ENCODE measurements at places on chromosomes 12 and 14.

GRCh38 chr12:15852383-15852782, 29.8 kb upstream of the STRAP start:
- DNase-seq = peak; percentile 74

DNA sequence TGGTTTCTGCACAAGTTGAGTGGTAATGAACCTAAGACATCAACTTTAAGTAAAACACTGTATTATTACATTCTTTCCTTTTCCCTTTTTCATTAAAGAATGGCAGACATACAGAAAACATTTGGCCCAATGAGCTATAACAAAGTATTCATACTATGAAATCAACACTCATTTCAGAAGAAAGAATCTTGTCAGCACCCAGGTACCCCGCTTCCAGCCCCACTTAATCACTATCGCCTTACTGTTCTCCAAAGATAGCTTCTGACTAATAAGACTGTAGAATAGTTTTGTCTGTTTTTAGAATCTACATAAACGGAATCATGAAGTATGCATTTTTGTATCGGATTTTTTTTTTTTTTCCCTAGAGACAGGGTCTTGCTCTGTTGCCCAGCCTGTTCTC, 9.5 kb downstream of the CNTN1 start:
- no peak for DNase-seq

DNA sequence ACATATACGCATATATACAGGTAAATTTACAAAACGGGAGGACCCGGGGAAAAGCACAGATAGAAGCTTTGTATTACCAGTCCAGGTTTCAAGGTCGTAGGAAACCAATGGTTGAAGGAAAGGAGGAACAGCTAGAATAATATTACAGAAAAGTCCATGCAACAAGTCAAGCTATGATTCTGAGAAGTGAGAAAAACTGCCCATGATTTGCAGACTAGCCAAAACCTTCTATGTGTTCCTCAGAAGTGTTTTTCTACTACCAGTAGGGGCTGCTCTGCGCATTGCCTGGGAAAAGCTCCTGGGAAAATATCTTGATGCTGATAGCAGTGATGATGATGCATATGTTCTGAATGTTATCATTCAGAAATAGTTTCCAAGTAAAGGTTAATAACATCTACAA, 2.2 kb downstream of the PDZRN4 start:
- no peak for DNase-seq

DNA sequence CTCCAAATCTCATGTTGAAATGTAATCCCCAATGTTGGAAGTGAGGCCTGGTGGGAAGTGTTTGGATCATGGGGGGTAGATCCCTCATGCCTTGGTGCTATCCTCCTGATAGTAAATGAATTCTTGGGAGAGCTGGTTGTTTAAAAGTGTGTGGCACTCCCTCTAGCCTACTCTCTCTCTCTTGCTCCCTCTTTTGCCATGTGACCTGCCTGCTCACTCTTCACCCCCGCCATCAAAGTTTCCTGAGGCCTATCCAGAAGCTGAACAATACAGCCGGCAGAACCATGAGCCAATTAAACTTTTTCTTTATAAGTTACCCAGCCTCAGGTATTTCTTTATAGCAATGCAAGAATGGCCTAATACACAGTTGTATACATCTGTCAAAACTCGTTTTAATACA, 62.5 kb downstream of the BCL2L14 start:
- no peak for DNase-seq

- no peak for DNase-seq
Observed at GRCh38 chr12:53722450-53723041, 4.7 kb downstream of the CALCOCO1 start.

- DNase-seq = peak; percentile 56
Observed at GRCh38 chr12:110312581-110313360, 31.7 kb downstream of the ATP2A2 start.

- DNase-seq = peak; percentile 66
Observed at GRCh38 chr12:11607313-11608081, 42.0 kb upstream of the ETV6 start.

GRCh38 chr14:70722418-70722817, 80.7 kb downstream of the TTC9 start:
- no peak for DNase-seq

GRCh38 chr12:49131894-49132461, 783 bp upstream of the TUBA1B start:
- DNase-seq = peak; percentile 65

DNA sequence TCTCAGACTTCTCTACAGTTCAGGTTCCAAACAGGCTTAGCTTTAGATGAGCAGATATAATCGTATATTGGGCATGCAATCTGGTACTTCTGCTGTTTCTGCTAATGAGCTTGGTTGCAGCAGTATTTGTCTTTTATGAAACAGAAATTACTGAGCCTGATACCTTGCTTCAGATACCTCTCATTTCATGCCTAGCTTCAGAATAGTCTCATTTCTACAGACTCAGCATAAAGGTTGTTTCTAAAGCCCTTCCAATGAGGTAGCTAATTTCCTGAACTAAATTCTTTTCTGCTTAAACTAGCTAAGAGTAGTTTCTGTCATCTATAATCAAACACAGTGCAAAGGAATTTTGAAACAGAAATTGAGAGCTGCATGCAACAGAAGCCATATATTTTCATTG, 275.0 kb upstream of the KITLG start:
- no peak for DNase-seq

DNA sequence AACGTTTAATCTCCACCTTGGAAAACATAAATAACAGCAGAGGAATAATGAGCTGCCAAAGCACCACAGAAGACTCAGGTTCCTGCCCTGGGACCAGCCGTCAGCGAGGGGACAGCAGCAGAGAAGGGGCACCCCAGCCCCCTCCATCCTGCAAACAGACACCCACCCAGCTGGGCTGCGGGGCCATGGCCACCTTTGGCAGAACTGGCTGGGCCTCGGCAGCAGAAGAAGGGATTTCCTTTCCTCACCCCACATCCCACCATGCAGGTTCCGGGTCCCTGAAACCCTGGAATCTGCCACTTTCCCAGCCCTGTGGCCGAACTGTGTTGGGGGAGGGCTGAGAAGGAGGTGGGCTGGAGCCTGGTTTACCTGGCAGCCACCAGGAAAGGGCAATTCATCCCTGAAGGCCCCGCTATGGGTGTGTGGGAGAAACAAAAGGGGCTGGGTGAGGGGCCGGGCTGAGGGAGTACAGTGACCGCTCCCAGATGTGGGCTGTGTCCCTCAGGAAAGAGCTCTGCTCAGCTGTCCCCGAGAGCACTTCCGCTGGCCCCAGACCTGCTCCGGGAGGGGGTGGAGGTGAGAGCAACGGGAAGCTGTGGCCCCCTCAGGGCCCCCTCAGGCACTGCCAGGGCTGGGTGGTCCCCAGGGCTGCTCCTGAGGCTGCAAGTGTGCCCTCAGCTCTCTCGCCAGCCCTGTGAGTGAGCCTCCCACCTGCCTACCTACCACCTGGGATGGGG, 3.8 kb downstream of the PGF start:
- no peak for DNase-seq

DNA sequence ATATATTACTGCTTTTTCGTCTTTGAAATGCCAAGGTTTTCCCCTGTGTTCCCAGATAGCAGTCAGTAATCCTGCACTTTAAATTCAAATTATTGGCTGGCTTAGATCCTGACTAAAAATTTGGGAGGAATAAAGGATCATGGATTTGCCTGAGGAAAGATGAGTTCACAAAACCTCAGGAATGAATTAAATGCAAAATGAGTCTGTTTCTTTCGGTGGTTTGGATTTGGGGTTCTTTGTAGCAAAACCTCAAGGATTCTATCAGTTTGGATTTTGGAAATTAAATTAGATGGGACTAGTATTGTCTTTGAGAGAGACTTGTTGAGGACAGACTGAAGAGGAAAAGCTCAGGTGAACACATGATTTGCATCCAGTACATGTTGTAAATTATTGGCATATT, 36.1 kb downstream of the PPFIBP1 start:
- DNase-seq = no peak

DNA sequence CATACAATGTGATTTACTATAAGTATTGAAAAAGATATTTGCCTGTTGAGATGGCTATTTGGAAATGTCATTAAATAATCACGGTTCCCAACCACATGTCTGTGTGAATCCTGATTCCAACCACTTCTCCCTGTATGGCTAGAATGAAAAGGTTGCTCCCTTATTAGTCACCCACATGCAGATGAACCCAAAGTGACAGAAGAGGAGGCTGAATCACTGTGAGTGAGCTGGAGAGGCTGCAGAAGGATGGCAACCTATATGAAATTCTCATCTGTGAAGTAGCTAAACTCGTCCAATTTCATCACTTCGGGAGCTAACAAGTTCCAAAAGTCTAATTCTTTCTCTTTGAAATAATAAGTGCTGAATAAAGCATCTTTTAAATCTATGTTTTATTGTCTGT, 300.5 kb downstream of the PRKD1 start:
- peak; percentile 7 for DNase-seq

- DNase-seq = no peak
Observed at GRCh38 chr14:95290021-95290420, 29.7 kb downstream of the CLMN start.

- DNase-seq = no peak
Observed at GRCh38 chr14:75484711-75485429, 37.4 kb upstream of the BATF start.

GRCh38 chr12:120817559-120818330, 86.4 kb downstream of the SPPL3 start:
- no peak for DNase-seq

GRCh38 chr12:101599311-101599710, 4.5 kb downstream of the MYBPC1 start:
- DNase-seq = no peak

GRCh38 chr12:14567351-14568162, at the start of gene PLBD1:
TSS of gene PLBD1 (minus strand) at chr12:14567883. CDS start at chr12:14567696, 187 bp downstream.
- DNase-seq = peak; percentile 52

GRCh38 chr14:20848955-20849570, 42.1 kb upstream of the RNASE3 start:
- no peak for DNase-seq

GRCh38 chr14:101932673-101933072, 31.7 kb upstream of the DYNC1H1 start:
- DNase-seq = no peak

DNA sequence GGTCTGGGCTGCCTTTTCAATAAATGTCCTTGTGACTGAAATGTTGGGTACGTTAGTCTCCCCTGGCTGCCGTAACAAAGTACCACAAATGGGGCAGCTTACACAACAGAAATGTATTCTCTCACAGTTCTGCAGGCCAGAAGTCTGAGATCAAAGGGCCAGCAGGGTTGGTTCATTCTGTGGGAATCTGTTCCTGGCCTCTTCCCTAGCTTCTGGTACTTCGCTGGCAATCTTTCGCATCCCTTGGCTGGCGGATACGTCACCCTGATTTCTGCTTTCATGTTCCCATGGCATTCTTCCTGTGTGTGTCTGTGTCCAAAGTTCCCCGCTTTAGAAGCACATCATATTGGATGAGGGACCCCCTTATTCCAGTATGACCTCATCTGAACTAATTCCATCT, 95.8 kb upstream of the NCOR2 start:
- peak; percentile 46 for DNase-seq

- no peak for DNase-seq
Observed at GRCh38 chr12:107501681-107502080, 183.9 kb upstream of the PWP1 start.

DNA sequence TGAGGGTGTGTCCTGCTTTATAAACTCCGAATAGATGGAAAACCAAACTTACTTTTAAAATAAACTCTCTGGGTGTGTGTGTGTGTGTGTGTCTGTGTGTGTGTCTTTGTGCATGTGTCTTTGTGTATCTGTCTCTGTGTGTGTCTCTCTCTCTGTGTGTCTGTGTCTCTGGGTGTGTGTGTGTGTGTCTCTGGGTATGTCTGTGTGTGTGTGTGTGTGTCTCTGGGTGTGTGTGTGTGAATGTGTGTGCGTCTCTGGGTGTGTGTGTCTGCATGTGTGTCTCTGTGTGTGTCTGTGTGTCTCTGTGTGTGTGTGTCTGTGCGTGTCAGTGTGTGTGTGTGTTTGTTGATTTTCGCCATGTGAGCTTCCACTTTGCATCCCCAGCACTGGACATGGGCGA, 9.2 kb downstream of the RAN start:
- no peak for DNase-seq

GRCh38 chr12:28248555-28249145, 58.4 kb downstream of the CCDC91 start:
- DNase-seq = no peak

DNA sequence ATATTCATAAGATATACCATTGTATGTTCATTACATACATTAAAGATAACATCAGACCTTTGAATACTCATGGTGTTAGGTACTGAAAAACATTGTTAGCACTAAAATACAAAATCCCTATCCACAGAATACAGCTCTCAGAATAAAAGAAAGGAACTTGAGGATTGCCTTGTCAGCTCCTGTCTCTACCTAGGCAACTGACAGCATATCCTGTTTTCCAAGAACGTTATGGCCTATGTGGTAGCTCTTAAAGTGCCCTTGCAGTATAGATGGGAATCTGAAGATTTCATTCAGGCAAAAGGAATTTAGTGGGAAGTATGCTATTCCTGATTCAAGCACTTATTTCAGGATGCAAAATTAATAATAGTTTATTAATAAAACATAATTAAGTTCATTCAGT, 1.8 kb upstream of the PPP1R12A start:
- DNase-seq = no peak

DNA sequence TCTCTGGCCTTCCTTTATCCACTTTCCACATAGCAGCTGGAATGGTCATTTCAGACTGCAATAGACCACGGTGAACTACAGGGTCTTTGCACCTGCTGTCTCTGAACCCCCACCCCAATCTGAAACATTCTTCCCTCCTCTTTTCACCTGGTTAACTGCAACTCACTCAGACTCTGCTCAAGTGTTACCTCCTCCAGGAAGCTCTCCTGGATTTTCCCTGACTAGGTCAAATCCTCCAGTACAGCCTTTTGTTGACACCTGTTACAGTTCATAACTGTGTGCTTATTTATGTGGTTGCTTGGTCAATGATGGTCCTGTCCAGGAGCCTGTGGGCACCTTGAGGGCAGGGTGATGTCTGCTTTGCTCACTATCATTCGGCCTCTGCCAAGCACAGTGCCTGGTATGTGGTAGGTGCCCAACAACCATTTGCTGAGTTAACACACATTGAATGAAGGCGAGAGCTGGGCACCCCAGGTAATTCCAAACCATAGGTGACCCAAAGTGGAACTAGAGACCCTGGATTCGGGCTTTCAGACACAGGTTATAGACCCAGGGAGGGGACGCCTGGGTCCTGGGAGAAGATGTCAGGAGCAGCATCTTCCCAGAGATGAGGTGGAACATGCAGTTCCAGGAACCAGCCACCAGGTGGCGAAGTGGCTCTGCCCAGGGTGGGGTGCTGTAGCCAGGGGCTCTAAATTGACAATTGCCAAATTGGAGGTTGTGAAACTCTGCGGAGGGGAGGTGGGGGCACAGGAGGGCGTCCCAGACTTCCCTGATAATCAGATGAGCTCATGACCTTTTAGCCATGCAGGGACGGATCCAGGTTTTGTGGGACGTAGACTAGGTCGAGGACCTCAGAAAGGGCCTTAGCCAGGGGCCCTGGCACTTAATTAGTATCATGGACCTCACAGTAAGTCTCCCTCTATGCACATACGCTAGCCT, 28.1 kb downstream of the TRPV4 start:
- peak; percentile 63 for DNase-seq
